Cerebellar nuclear complex (tissue), 1 donor: ENCODE measurements at places on chromosomes 3 and 15.

DNA sequence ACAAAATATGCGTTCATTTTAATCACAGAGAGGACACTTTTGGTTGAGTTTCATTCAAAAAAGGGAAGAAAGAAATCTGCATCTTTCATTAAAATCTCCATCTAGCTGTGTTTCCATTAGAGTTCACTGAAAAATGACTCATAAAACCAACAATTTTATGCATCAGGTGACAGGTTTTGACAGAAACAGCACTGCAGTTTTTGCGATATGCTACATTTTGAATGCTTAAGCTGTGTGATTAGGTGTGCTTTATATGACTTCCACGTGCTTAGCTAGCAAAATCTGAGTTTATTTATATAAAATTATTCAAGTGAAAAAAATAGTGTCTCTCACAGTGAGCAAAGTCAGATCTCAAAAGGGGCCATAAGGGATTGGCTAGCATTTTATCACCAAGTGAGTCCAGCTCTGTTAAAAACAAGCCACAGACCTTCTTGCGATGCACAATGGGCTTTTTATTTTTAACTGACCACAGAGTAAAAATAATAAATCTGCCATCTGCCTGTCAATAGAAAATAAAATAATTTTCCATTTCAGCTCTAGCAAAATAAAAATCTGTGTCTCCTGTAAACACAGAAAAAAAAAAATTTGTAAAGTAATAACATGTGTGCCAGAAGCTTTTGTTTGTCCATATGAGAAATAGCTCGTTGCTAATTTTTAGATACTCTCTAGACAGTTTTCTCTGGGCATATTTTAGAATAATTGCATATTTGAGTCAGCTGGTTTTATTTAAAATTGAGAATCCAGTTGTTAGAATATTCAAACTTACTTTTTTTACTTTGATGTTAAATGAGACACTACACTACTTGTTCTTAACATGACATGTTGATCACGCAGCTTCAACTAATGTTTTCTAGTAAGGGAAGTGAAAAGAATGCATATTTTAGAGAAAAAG lies 409.8 kb downstream of the ROBO2 start:
- no peak for DNase-seq

DNA sequence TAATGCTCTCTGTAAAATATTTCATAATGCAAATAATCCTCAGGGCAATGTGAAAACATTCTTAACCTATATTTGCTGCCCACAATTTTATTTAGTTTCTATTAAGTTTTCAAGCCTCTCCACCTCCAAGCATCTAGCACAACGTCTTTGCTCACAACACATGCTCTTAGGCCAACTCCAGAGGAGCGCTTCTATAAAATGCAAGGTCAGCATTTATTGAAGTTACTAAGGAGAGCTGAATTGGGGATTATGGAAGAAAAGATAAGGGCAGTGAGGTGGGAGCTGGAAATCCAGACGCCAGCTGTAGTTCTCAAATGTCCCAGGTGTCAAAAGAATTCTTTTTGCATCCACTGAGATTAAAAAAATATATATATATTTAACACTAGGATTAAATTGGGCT lies 996 bp downstream of the RABL3 start:
- no peak for DNase-seq

DNA sequence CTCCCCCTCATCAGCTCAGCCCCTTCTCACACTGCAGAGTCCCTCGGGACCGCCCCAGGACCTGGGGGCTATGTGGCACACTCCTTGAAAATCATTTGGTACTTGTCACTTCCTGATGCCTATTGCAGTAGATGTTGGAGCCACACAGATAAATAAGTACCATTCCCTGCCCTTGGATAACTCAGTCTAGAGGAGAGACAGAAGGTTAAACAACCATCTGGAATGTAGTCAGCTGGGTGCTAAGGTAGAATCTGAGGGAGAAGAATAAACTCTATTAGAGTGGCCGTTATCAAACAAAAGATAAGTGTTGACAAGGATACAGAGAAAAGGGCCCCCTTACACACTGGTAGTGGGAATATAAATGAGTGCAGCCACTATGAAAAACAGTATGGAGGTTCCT lies 112.3 kb upstream of the NR2E3 start:
- DNase-seq = no peak

DNA sequence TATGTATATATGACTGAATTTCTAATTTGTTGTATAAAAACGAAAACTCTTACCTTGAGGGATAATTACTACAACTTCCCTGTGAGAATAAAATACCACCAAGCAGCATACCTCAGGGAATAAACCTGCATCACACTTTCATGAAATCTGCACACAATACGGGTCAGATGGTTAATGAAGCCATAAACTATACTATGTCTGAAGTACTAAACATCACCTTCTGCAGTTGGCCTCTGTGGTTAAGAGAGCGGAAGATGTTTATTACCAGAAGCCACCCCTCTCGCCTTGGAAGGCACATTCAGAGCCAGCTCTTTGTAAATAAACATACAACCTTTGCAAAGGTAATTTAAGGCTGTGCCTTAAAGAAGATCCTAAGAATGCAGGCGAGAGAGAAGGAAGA lies 462.1 kb upstream of the NR2F2 start:
- no peak for DNase-seq

DNA sequence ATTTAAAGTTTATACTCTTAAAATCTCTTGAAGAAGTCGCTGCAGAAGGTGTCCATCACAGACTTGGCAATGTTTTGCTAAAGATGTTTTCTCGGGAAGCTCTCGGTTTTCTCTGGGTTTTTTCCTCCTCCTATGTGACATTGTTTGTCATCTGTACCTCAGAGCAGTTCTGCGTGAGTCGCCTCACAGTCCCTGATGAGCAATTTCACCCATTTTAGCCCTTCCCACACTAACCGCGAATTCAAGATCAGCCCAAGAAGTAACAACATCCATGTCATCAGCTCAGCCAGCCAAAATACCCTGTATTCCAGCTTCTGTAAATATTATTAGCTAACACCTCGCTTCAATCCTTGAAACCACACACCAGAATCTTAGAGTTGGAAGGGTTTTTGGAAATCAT lies 224.3 kb upstream of the SETMAR start:
- DNase-seq = no peak

DNA sequence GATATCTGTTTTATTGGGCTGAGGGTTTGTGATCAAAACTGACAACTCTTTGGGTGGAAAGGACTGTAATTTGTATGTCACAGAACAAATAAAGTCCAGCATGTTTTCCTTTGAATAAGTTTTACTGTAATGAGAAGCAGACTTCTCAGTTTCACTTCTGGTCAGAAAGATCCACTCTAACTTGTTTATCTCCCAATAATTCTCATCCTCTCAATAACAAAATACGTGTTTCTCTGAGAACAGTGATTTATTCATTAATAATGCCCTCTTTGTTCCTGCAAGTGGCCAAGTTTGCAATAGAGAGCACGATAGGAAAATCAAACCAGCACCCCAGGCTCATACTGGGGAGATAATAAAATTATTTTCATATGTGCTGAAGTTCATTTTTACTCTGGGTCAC lies 190.6 kb downstream of the CNTN3 start:
- DNase-seq = no peak

GRCh38 chr3:41638381-41638780 lies 323.5 kb downstream of the ULK4 start:
- DNase-seq = no peak

DNA sequence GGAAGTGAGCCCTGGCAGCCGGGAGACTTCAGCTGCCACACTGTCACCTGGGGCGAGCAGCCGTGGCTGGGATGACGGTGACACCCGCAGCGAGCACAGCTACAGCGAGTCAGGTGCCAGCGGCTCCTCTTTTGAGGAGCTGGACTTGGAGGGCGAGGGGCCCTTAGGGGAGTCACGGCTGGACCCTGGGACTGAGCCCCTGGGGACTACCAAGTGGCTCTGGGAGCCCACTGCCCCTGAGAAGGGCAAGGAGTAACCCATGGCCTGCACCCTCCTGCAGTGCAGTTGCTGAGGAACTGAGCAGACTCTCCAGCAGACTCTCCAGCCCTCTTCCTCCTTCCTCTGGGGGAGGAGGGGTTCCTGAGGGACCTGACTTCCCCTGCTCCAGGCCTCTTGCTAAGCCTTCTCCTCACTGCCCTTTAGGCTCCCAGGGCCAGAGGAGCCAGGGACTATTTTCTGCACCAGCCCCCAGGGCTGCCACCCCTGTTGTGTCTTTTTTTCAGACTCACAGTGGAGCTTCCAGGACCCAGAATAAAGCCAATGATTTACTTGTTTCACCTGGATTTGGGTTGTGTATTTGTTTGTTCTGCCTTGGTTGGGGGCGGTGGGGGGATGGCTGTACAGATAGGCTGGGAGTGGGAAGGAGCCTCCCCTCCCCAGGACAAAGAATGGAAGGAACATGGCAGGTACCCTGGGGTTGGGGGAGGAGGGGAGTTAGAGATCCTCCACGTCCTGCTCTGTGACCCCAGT lies 2.9 kb upstream of the GRM2 start:
- no peak for DNase-seq

DNA sequence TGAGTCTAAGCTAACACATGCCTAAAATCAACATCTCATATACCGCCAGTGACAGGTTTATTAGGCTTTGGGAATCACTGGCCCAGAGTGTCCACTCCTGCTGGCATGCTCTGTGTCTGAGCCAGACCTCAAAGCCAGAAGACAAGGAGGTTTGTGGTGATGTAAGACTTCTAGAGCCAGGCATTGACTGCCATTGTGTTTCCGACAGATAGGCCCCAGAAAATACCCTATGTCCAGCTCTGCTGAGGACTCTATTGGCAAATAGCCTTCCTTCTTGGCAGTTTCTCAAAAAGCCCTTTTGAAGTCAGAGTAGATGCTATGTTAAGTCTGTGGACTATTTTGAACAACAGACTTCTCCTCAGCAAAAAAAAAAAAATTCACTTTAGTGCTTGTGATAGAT lies 181.9 kb upstream of the UBE2E1 start:
- DNase-seq = no peak

DNA sequence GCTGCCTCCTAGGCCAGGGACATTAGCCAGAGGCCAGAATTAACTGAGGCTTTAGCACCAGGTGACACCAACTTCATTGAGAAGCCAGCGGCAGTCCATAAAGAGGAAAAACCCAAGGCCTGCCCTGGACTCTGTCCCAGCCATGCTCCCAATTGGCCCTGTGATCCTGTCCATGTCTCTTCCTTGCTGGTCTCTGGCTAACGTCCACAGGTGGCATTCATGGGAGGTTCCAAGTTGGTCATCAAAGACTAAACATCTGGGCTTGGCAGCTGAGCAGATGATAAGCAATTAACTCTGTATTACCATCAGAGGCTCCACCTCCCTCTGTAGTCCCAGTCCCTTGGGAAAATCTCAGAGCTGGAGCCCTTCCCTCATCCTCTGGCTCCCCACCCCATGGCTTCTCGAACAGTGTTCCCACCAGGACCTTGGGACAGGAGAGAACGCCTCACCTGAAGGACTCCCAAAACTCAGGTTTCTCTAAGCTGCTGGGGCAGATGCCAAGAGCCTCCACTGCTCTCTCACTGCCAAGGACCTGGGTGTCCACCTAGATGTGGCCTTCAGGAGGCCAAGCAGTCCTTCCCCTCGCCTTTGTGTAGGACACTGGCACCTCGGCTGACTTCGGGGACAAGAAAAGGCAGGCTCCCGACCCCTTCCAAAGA lies 40.4 kb downstream of the GOLGA6A start:
- no peak for DNase-seq

DNA sequence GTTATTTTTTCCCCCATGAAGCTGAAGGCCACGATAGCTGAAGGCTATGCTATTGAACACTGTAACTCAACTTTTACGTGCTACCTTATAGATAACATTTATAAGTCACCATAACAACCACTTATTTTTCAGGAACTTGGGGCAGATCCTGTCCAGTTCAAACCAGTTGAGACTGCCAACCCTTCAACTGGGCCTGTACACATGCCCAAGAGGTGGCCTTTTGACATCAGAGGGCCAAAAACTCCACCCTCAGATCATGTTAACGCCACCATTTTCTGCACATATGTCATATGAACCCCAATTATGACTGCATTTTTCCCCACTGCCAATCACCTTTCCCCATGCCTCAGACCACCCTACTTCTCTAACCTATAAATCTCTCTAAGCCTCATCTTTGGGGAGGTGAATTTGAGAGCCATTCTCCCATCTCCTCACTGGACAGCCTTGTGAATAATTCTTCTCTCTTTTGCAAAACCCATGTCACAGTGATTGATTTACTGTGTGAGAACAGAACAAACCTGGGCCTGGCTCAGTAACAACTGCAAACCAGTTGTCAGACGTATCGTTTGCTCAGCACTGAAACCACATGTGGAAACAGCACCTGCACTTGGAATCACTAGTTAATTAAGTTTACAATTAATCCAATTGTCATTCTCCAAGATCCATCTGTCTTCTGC lies 42.5 kb downstream of the ZNF445 start:
- DNase-seq = no peak

DNA sequence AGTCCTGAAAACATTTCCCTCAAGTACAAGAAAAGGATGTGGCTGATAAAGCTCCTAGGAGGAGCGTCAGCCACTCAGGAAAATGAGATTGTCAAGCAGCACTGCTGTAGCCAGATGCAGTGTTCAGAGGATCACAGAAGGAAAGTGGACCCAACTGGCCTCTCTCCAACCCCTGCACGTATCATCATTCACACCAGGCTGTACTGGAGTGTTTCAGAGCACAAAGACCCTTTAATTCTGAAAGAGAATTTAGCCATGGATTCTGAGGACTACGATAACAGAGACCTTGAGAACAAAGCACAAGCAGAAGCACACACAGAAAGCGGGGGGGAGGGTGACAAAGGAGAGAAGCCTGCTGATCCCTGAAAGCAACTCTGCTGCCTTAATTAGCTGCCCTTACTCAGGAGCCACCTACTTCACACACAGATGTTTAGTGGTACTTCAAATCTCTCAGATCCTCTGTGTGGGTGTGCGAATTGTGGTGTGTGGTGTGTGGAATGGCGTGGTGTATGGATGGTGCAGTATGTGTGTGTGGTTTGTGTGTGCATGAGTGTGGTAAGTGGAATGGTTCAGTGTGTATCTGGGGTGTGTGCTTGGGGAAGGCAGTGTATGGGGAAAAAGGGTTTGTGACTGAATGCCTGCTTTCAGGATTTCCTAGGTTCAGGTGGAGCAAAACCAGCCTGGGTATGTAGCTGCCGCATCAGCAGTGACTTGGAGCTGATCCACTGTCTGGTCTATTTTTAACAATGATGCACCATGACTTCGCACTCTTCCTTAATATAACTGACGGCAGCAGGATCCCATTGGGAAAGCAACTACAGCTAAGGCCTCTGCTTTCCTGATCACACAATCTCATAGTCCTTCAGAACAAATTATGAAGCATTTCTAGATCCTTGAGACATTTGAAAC lies 192.5 kb downstream of the RSL24D1 start:
- DNase-seq = no peak

DNA sequence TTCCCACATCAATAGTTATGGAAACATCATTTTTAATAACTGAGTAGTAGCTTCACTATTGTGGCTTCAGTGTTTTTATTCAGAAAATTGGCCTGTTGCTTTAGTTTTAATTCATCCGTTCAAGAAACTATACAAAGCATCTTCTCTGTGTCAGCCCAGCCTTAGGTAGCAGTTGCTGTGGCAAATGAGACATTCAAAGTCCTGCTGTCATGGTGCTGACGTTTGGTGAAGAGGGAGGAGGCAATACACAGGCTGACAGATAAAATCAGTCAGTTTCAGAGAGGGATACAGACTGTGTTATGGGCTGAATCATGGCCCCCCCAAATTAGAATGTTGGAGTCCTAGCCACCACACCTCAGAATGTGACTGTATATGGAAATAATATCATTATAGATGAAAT lies 56.5 kb downstream of the SLC7A14 start:
- DNase-seq = no peak
